ENCODE measurements at places on chromosomes 16 and 17. TPM values are rescaled to one million over a fixed set of nuclear protein-coding genes. Genes with fewer than 3 reads are reported as not detected.

The DPEP3 gene
- total RNA-seq: not detected

The TPSB2 gene
- not detected for total RNA-seq

The SEPTIN1 gene
- total RNA-seq: not detected

The FBXW10 gene
- total RNA-seq: not detected

The FLYWCH2 gene
- total RNA-seq: 70.5 TPM

The FA2H gene
- not detected for total RNA-seq

The PRSS36 gene
- total RNA-seq: 1.5 TPM

The CD300E gene
- not detected for total RNA-seq

The EDC4 gene
- total RNA-seq: 50.3 TPM

The RPS2 gene
- total RNA-seq: 1,321 TPM

The HAP1 gene
- under 0.01 TPM for total RNA-seq

The TMC5 gene
- not detected for total RNA-seq

The MILR1 gene
- 2.9 TPM for total RNA-seq

The MYH13 gene
- not detected for total RNA-seq

The LYZL6 gene
- total RNA-seq: not detected

The GNG13 gene
- not detected for total RNA-seq

The CCT6B gene
- 0.32 TPM for total RNA-seq

The CCL11 gene
- total RNA-seq: not detected

The CD300A gene
- not detected for total RNA-seq

The WNK4 gene
- total RNA-seq: 0.32 TPM

Measured in epithelial cell of umbilical artery (primary cell).